ENCODE measurements at places on chromosomes 16 and 17.

DNA sequence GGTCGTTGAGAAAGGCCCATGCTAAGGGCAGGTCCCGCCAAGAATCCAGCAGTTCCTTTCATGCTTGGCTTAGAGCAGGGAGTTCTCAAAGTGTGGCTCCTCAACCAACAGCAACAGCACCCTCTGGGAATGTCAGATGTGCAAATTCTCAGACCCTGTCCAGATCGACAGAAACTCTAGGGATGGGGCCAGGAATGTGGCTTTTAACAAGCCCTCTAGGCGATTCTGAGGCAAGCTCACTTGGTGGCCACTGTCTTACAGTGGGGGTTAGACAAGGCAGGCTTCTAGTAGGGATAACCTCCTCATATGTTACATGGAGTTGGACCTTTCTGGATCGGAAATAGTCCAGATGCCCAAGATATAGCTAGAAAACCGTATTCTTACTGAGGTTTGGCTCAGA lies 144.8 kb downstream of the ZFHX3 start:
- no peak for DNase-seq

- no peak for DNase-seq
These were observed 12.7 kb downstream of the NDUFAF8 start for GRCh38 chr17:81251709-81252301.

DNA sequence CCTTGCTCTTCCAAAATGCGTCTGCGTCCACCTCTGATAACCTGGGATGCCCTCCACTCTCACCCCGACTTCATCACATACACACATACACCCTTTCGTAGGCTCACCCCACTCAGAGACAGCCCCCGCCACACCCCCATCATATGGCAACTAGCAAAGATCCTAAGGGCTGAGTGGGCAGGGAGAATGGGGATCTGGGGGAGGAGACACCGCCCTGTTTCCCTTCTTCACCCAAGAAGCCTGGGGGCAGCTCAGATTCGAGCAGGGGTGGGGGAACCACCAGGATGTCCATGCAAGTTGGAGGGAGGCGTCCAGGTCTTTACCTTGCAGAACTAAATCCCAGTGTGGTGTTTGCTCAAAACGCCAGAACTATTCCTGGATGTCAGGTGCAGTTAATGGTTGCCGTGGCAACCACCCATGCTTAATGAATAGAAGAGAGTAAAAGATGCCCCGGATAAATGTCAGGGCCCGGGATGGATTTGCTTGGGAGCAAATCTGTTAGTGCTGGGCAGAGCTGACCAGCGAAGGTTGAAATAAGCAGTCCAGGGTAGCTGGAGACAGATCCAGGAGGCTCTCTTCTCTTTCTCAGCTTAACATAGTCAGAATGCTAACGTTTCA lies 72.8 kb downstream of the CACNG3 start:
- DNase-seq: no peak

GRCh38 chr16:22318690-22319358 lies 21.6 kb downstream of the POLR3E start:
- no peak for DNase-seq

DNA sequence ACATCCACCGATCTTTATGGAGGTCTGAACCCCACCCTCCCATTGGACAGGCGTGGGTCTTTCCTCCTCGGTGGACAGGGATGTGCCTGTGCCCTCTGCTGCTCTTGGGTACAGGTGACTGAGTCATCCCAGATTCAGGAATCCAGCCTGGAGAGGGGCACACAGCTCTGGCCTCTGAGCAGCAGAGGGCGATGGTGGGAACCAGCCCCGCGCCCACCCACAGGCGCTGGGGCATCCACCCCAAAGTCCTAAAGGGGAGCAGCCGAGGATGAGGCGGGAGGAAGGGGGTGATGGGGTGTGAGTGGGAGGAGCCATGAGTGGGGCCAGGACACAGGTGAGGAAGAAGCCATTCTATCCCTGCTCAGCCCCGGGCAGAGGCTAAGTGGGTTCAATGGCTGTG lies 35.0 kb downstream of the ENGASE start:
- DNase-seq: no peak

DNA sequence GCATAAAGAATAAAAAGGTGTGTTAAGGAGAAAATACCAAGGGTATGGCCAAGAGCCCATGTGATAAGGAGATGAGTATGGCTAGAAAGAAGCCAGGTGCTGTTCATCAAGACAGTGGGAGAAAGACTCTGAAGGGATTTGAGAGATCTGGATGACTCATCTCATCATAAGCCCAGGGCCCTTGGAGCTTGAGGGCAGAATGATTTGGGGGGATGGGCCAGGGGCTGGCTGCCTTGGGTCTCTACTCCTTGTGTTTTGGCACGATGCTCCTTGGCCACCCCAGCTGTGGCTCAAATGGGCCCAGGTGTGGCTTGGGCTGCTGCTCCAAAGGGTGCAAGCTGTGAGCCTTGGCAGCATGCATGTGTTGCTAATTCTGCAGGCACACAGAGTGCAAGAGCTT lies 14.5 kb upstream of the TNFRSF13B start:
- DNase-seq: no peak

DNA sequence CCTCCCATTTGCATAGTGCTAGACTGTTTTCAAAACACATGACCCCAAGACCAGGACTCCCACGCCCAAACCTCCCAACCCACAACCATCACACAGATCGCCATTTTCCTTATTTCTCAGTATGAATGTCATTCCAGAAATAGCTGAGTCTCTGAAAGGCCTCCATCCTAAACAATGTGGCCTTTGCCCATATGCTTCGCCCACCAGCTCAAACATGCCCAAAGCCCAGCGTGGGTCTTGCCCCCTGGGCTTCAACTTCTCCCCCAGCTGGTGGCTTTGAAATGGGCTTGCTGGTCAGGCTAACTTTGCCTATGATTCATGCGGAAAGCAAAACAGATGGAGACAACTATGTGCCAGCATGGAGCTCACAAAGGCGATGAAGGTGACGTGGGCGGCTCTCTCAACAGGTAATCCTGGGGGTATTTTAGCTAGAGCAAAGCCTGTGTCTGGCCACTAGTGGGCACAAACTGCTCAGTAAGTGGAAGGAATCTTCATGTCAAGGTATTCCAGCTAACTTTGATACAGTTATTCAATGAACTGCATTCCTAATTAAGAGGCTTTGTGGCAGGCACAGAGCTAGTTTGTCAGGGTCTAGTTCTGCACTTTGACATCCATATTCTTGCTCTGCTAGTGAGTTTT lies 17.1 kb downstream of the PMP22 start:
- no peak for DNase-seq

DNA sequence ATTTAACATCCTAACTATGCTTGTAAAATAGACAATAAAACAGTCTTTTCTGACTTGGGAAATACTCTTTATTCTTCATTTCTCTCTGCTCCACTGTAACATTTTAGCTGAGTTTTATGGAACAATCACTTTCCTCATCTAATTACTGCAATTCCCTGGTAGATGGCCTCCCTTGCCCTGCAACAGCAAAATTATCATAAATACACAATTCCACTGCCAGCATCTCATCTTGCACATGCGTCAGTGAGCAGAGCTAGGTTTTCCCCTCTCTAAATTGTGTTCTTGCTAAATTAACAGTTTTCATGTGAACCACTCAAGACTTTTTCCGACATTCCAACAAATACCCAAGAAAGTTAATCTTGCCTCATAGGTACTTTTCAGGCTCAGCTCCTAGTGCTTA lies 920.9 kb upstream of the GOT2 start:
- DNase-seq: no peak

GRCh38 chr17:40564883-40565768 lies at the start of gene CCR7:
CCR7 (minus strand) TSS chr17:40565472; CDS start chr17:40565409, 63 bp downstream.
- no peak for DNase-seq

GRCh38 chr17:8801135-8801840 lies 2.1 kb upstream of the MFSD6L start:
- DNase-seq: no peak

DNA sequence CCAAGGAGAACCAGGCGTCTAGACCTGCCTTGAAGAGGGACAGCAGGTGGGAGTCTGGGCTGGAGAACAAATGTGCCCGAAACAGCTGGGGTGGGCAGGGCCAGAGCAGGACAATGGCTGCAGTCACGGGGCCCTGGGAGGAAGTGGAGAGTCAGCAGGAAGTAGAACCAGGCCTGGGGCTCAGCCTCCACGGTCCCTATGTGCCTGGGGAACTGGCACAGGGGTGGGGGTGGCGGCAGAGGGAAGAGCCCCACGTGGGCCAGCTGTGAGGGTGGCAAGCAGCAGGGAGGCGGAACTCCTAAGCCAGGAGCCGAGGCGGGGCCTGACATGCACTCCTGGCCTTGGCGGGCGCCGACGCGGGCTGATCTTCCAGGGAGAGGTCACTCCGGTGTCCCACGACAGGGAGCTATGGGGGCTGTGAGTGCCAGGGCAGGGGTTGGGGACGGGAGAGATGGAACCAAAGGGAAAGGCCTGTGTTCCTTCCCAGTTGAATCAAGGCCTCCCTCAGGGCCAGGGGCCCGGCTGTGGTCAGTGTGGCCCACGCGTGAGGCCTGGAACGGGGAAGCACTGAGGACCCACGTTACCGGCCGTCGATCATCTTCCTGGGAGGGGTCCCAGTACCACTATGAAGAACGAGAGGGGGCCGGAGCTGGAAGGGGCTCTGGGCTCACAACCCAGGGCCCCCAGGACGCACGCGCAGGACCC lies 42.7 kb downstream of the TIMM22 start:
- DNase-seq: no peak

GRCh38 chr16:87409781-87410180 lies 17.6 kb downstream of the MAP1LC3B start:
- DNase-seq: no peak

- no peak for DNase-seq
These were observed 52.7 kb upstream of the AKAP1 start for GRCh38 chr17:57032343-57032742.

- DNase-seq: no peak
These were observed 504 bp downstream of the FOXC2 start for GRCh38 chr16:86566966-86567700.

DNA sequence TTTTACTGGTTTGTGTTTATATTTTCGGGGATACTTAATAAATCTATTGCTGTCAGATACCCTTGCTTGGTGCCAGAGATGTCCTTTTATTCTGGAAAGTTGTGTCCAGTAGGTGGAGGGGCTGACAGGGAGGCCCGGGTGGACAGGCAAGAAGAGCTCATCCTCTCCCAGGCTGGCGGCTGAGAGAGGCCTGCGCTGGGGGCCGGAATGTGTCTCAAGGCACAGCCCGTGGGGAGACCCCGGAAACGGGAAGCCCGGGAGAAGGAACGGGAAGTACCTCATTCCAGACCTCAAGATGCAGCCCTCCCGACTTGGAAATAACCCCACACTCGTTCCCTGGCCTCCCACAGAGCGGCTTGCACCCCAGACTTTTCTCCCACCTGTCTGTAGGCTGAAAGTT lies 12.5 kb upstream of the DEF8 start:
- no peak for DNase-seq

DNA sequence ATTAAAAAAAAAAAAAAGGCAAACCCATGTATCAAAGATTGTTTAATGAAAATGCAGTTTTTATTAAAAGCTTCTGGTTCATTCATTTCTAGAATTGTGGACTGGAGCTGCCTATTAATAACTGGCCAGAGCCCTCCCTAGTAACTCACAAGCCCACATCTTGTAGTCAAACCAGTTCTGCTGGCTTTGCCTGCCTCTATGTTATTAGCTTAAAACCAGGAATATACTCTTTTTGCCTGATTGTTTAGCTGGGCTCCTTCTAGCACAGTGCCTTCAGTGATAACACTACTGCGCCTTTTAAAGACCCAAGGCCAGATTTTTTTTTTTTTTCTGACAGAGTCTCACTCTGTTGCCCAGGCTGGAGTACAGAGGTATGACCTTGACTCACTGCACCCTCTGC lies 26.0 kb downstream of the TAC4 start:
- DNase-seq: no peak

DNA sequence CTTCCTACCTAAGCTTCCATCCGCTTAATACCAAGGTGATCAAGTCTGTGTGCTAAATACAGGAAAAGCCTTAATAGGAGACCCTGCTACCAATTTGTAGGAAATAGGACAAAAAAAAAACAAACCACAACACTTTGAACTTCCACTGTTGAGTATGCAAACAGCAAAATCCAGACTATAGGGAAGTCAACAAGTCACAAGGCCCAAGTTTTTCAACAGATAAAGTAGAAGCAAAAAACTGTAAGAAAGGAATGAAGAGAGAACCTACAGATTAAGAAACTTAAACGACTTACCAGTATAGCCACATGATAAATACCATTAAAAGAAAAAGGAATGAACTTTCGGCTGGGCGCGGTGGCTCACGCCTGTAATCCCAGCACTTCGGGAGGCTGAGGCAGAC lies 7.4 kb downstream of the USP22 start:
- DNase-seq: no peak

GRCh38 chr16:1378087-1378803 lies 26.5 kb downstream of the GNPTG start:
- DNase-seq: no peak

DNA sequence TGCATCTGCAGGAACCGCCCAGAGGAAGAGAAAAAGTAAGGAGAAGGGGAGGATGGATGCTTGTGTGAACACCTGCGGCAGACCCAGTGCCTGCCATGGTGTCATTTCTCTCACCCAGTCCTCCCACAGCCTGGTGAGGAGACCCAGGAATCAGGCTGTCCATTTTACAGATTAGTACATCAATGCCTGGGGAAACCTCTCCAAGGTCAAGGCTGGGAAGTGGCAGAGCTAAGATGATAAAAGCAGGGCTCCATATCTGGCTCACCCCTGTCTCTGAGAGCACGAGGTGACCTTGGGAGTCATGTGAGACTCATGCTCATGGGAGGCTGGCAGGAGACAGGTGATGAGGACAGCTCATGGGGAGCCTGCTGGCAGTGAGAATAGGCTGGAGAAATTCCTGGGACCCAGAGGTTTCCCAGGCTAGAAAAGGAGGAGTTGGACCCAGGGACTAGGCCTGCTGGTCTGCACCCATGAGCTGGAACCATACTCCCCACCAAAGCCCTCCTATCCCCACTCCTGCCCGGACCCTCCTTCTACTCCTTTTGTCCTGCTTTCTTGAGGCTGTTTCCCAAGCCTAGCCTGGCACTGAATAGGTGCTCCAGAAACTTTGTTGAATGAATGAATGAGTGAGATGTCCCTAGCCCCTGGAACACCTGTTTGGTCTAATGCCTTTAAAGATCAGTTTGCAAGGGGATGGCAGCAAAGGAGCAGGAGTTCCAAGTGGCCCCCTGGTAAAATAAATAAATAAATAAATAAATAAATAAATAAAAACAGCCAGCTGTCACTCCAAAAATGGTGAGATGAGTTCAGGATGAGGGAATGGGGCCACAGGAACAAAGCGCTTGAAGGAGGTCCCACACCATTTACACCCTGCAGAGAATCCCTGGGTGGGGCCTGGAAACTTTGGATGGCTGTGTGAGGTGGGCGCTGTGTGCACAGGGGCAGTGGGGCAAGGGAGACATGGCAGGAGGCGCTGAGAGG lies 1.6 kb downstream of the ZNF629 start:
- no peak for DNase-seq

Data from right renal pelvis (tissue), 4 donors.